ENCODE measurements at places on chromosomes 4 and X. TPM values are rescaled to one million over a fixed set of nuclear protein-coding genes. Genes with fewer than 3 reads are reported as not detected.
A peak's percentile ranks its signal among the peaks of the same experiment; 100 is the strongest.

DNA sequence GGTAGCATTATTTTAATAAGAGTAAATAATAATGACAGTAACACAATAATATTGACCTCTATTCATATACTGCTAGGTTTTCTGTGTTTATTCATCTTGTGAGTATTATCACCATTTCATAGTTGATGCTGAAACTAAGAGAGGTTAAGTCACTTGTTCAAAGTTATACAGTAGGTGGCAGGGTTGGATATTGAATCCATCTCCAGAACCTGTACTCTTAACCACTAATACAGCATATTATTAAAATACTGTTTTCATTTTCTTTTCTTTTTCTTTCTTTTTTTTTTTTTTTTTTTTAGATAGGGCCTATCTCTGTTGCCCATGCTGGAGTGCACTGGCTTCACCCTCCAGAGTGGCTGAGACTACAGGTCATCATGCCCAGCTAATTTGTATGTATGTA is 7.1 kb upstream of the ELF2 start:
- DNase-seq, result no peak

SGCB gene
- 16.9 TPM for total RNA-seq

- no peak for DNase-seq
These were observed 92.4 kb downstream of the CXCL13 start for GRCh38 chr4:77697860-77698590.

GRCh38 chr4:95181243-95181995 is 367.4 kb downstream of the UNC5C start:
- DNase-seq, result no peak

- DNase-seq, result no peak
These were observed 26.8 kb downstream of the SLC39A8 start for GRCh38 chr4:102318526-102318925.

DNA sequence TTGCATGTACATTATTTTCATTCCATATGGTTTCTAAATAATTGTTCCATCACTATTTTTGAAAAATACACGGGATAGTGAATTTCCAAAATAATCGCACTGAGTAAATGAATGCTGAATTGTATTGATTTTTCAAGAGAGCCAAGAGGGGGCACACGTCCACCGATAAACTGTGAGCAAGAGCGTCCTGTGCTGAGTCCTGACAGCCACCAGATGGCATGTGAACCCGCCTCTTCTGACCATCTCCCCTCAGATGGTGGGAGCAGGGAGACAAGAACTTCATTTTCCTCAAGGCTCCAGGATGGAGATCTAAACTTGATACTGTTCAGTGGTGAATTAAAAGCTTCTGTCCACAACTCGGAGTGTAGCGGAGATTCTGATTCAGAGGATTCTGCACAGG is 30.6 kb upstream of the IL9R start:
- peak; percentile 5 for DNase-seq

- no peak for DNase-seq
These were observed 828 bp downstream of the TSPYL2 start for GRCh38 chrX:53082773-53083616.

DNA sequence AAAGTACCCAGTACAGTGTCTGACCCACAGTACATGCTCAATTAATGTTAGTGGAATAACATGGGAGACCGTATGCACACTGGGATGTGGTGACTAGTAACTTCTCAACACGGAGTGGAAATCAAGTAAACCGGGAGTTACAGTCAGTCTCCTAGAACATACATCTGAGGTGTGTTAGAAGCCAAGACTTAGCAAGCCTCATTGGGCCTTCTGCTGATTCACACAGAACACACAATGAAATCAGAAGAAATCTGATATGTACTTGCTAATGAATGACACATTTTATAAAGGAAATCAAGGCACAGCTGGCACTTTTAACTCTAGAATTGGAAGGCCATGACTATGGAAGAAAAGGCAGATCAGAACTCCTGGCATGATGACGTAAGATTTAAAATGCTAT is 13.0 kb downstream of the TRAPPC2 start:
- DNase-seq, result no peak

STOX2 gene
- not detected for total RNA-seq

DNA sequence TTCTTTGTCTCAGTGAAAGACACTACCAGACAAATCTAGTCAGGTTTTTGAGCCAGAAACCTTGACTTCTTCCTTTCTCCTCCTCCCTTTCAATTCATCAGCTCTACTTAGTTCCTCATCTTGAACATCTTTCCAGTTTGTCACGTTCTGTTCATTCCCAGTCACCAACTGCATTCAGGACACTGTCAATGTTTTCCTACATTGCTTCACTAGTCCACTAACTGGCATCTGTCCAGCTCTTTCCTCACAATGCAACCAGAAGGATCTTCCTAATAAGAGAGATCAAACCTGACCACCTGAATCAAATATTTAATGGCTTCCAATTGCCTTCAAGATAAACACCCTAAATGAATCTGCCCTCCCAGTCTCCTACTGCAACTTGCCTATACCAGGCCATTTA is 52.5 kb downstream of the SYNPO2 start:
- DNase-seq, result no peak

- DNase-seq, result no peak
These were observed 85.4 kb downstream of the INTS6L start for GRCh38 chrX:135605906-135606305.

DNA sequence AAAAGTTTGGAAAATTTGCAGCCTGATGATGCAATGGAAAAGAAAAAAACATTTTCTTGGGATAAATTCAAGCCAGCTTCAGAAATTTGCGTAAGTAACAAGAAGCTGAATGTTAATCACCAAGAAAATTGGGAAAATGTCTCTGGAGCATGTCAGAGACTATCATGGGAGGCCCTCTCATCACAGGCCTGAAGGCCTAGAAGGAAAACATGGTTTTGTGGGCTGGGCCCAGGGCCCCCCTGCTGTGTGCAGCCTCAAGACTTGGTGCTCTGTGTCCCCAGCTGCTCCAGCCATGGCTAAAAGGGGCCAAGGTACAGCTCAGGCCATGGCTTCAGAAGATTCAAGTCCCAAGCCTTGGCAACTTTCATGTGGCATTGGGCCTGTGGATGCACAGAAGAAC is 1049.8 kb upstream of the GRIA3 start:
- no peak for DNase-seq

ASB9 gene
- 0.18 TPM for total RNA-seq

AADAT gene
- not detected for total RNA-seq

SLC6A8 gene
- total RNA-seq, result 1.0 TPM

DNA sequence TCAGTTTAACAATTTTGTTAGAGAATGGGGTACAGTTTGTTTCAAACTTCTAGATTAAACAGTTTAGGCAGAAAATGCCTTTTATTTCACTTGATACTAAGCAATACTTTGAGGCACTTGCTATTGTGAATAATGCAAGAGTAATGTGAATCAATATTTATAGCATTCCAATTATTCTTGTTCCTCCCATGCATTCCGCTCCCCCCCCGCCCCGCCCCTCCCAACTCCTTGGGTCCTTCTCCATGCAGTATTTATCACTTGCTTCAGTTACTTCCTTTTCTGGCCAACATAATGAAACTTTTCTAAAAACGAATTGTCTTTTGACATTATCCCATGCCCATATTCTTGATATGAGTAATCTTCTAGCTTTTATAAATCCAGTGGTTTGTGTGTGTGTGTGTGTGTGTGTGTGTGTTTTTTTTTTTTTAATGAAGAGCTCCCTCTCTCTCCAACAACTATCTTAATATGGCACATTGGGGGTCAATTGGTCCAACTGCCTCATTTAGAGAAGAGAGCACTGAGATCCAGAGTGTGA is 1.6 kb downstream of the BANK1 start:
- DNase-seq, result no peak

DNA sequence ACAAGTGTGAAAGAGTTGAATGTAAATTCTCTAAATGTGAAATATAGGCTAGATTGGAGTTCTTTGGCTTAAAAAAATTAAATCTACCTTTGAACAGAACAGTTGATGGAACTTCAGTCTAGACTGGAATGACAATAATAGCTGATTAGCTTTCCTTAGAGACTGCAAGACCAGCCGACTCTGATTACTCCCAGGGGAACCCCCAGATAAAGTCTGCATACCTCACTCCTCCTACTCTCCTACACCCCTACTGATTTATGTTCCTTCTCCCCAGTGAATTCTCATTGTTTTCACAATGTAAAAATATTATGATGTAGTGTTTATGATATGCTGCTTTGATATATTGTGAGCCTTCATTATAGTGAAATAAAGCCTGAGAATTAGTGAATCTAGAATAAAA is 241.3 kb downstream of the CFAP299 start:
- no peak for DNase-seq

DNA sequence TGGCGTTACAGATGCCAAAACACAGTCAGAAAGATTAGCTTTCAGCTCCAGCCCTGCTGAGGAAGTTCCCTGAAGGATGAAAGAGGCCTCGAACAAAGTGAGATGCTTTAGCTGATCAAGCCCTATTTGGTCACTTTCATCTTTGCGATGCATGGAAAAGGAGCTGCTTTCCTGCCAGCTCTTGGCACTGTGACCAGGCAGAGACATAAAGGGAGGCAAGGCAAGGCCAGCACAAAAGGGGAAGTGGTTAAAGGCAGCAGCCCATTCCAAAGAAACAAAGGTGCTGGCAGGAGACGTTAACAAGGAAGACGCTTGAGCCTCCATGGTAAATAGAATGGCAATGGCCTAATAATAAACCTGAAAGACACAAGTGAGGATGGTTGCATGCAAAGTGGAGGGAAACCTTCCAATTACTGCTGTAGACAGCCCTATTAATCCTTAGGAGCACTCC is 617.1 kb upstream of the INTU start:
- no peak for DNase-seq

DNA sequence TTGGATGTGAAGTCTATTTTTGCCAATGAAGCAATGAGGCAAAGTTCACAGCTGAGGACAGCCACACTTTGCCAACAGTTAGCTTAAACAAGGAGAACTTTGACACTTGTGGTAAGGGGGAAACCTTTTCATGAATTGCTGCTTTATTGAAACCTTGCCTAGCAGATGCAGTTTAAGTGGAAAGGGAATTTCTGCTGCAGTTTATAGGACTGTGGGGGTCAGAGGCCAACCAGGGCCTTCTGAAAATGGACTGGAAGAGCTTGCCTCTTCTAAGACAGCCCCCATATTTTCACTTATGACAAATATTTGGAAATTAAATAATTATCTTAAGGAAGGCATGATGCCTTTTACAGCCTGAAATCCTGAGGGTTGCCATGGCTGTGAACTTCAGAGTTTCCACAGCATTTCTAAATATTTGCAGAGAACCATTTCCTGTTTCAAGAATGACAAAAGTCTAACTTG is 550.3 kb downstream of the RAB28 start:
- no peak for DNase-seq

DNA sequence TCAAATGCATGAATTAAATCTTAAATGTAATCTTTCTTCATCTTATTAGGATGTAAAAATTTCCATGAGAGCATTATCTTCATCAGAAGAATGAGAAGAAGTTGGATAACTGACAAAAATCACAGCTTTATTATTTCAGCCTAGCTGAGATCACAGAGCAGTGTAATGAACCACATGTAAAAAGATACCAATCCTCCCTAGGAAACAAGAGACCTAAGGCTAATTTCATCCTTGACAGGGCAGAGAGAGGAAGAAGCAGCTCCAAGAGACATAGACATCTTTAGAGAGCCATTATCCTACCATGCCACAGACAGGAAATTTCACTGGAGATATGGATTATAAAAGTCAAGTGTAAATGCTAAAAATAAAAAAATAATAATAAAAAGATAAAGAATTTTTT is 40.9 kb upstream of the IL15 start:
- DNase-seq, result no peak

DNA sequence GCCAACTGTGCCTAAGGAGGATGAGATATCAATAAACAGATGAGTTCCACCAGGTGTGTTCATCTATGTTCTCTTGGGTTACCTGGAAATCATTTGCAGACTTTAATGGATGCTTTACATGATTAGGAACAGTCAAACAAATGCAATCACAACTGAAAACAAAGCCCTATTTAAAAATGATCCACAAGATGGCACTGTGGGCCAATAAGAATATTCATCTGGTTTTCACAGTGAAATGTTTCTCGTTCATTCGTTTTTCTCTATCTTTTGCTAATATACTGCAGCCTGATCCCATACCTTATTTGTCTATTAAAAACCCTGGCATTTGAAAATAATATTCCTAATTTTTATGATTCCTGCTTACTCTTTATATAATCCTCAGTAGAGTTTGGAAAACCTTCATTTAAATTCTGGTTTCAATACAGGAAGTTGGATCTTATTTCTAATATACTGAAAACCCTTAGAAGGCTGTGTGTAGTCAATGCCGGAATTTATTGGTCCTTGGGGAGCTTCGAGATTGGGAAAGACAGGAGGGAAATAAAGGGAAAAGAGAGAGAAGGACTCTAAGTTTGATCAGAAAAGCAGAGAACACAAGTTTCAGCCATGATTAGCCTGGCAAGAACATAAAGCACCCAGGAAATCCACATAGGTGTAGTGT is 63.8 kb upstream of the TAPT1 start:
- no peak for DNase-seq

GRCh38 chr4:17490575-17491059 is 21.3 kb downstream of the QDPR start:
- no peak for DNase-seq

SMIM10L2A gene
- 0.48 TPM for total RNA-seq

GRCh38 chrX:104325213-104325585 is 70.5 kb upstream of the ESX1 start:
- no peak for DNase-seq

- no peak for DNase-seq
These were observed 627 bp downstream of the CDKN2AIP start for GRCh38 chr4:183445097-183445428.

COL4A5 gene
- not detected for total RNA-seq

DNA sequence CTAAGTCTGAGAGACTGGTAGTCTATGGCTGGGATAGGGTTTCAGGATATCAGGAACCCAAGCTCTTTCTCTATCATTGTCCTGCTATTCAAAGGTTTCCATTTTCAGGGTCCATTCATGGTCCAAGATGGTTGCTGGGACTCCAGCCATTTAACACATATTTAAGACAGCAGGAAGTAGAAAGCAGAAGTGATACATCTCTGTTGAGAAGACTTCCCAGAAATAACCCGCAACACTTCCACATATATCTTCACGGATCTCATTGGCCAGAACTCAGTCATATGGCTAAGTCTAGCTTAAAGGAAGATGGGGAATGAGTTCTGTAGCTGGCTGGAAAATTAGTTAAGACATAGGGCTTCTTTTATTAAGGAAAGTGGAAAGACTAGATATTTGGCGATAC is 23.8 kb downstream of the CTSO start:
- no peak for DNase-seq

IQSEC2 gene
- total RNA-seq, result 0.29 TPM

All from CD8-positive, alpha-beta memory T cell (primary cell).